ENCODE measurements at places on chromosomes 6 and 20.

GRCh38 chr20:57774111-57774880, 64.5 kb upstream of the PMEPA1 start:
- no peak for DNase-seq

GRCh38 chr6:104505838-104506237, 353.9 kb downstream of the HACE1 start:
- no peak for DNase-seq

DNA sequence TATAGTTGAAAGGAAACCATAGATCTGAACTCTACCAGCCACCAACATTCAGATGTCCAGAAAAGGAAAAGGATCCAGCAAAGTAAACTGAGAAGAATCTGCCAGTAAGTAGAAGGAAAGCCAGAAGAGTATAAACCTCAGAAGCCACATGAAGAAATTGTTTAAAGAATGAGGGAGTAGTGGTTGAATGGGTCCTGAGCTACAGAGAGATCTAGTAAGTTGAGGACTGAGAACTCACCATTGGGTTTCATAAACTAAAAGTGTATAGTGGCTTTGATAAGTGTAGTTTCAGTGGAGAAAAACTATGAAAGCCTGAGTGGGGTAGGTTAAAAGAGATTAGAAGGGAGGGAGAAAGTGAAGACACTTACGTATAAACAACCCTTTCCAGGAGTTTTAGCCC, 32.0 kb upstream of the SUMO4 start:
- DNase-seq: no peak

GRCh38 chr20:32362901-32363364, 4.8 kb downstream of the ASXL1 start:
- no peak for DNase-seq

DNA sequence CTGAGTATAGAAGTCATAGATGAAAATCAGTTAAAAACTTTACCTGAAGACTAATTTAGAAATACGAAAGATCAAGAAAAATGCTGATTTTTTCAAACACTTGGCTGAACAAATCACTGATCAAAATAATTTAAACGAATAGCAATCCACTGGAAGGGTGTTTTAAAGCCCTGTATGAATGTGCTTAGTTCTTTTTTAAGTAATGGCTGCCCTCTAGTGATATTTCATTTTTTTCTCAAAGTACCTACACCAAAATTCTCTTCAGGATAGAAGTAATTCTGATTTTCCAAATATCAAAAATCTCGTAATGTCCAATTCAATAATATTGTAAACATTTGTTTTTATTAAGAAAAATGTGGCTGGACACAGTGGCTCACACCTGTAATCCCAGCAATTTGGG, 32.5 kb downstream of the AKAP7 start:
- DNase-seq: no peak

- no peak for DNase-seq
Observed at GRCh38 chr20:42443200-42443599, 746.5 kb downstream of the PTPRT start.

- no peak for DNase-seq
Observed at GRCh38 chr20:18252597-18253451, 35.5 kb upstream of the ZNF133 start.

DNA sequence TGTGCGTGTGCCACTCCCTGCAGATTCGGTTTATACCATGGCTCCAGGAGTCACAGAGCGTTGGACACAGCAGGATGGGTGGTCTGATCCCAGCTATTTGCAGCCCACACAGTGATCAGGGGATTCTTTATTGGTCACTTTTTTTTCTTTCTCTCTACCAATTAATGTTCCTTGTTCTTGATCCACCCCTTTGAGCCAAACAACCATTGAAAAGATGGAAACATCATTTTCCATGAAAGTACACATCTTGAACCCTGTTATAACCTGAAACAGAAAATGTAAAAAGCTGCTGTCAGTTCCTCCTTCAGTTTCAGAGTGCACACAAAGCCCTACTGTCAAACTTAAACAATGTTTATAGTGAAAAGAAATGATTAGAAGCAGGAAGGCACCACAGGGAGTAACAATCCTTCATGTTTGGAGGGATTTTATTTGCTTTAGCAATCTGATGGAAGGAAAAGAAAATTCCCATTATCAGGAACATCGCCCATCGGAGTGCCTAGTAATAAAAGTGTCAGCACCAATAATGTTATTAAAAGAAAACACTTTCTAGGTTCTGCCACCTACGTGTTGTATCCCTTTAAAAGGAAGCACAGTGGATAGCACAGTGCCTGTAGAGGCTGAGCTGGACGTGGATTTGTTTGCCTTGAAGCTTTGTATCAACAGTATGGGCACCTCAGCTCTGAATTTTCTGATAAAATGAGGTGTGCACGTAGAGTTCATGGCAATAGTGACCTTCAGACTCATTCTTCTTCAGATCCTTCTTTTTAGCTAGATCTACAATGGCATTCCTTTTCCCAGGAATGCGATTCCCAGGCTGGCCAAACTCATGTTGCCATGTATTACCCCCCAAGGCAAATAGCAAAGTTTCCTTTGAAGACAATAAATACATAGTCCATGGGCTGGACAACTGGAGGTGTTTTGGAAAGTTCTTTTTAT, 16.1 kb upstream of the THBD start:
- no peak for DNase-seq

GRCh38 chr6:101429270-101429669, 35.8 kb downstream of the GRIK2 start:
- DNase-seq: no peak

DNA sequence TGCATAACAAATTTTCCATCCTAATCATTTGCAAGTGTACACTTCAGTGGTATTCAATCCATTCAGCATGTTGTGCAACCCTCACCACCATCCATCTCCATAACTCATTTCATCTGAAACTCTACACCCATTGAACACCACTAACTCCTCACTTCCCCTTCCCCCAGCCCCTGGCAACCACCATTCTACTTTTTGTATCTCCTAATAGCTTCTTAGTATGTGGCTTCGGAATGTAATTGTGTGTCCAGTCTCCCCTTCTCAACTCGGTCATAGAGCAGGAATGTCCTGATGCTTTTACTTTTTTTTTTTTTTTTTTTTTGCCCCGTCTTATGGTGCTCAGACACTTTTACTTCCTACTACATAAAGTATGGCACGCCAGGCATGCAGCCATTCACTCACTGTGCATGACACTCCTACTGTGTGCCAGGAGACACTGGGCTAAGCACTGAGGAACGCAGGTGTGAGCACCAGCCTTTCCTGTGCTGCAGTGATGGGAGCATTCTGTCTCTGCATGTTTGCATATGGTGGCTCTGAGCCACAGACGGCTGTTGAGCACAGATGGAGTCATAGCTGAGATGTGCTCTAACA, 15.3 kb downstream of the HCK start:
- no peak for DNase-seq

DNA sequence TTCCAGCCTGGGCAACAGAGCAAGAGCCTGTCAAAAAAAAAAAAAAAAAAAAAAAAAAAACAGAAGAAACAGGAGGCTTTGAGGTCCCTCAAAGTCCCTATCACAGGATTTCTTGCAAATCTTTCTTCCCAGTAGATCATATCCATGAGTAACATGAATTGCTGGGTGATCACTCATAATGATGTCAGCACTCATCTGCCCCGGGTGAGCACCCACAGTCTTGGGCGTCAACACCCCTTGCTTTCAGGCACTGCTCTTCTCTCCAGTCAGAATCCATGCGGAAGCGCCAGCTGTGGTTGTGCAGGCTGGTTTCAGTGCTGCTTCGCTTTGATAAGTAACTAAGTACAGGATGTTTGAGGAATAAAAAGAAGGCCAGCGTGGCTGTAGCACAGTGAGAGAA, 40.2 kb upstream of the INSM1 start:
- no peak for DNase-seq

- DNase-seq: no peak
Observed at GRCh38 chr6:79269877-79270276, 35.4 kb upstream of the HMGN3 start.

DNA sequence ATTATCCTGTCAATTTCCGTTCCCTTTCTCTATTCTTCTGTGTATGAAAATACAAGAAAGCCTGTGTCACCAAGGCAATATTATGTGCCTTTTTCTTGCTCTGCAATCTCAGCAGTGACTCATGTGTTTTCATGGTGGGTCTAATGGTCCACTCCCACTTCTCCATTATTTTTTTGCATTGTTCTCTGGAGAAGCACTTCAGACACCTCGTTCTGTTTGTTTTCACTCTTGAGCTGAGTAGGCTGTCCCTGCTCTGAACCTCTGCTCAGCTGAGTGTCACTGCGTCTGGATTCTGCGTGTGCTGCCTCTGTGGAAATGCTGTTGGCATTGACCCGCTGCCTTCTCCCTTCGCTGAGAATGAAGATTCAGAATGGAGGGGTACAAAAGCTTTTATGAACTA, 230.6 kb downstream of the TMEM242 start:
- no peak for DNase-seq

DNA sequence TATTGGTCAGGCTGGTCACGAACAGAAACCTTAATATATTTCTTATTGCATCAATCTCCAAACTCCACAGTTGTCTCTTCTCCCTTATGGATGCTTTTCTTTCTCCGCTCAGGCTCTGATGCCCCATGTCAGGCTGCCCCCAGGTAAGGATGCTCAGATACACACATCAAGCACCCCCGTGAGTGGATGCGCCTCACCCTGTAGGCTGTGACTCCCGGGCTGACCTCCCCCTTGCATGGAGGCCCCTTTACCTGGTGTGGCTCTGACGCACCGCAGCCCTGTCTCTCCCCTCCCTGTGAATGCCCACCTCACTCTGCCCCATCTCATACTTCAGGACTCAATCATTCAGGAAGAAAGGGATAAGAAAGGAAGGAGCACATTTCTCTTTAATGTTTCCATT, 19.1 kb upstream of the RANBP9 start:
- DNase-seq: no peak

- DNase-seq: no peak
Observed at GRCh38 chr6:168778201-168778600, 337.2 kb downstream of the SMOC2 start.

GRCh38 chr20:20205862-20206236, 153.5 kb downstream of the CFAP61 start:
- DNase-seq: no peak

GRCh38 chr6:27863962-27864905, 48.0 kb downstream of the OR2B2 start:
- DNase-seq: no peak

- no peak for DNase-seq
Observed at GRCh38 chr6:166584155-166584554, 2.3 kb downstream of the RAMACL start.

DNA sequence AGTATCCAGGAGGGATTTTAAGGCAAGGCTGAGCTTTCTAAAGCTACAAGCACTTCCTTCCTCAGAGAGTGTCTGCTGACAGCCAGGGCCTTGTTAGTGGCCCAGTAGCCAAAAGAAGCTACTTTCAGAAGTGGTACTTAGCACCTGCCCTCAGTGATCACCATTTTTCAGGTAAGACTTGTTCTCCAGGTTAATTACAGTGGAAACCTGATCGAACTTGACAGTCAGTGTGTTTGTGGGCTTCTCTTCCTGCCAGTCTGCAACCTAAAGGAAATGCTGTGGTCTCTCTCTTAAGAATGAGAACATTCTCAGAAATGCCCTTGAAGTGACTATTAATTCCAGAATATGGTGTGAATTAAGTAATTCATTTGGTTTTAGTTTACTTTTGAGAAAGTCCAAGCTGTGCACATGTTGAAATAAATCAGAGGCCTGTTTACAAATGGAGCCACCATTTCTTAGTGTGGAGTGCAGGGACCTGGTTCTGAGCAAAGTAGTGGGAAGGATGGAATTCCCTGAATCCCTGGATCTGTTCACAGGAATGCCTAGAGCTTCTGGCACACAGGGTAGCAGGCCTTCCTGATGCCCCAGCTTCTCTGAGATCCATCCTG, 185.3 kb upstream of the AGPAT4 start:
- DNase-seq: no peak

- DNase-seq: no peak
Observed at GRCh38 chr6:6915813-6916547, 191.8 kb upstream of the RREB1 start.

- no peak for DNase-seq
Observed at GRCh38 chr20:52731093-52731492, 241.1 kb upstream of the TSHZ2 start.

DNA sequence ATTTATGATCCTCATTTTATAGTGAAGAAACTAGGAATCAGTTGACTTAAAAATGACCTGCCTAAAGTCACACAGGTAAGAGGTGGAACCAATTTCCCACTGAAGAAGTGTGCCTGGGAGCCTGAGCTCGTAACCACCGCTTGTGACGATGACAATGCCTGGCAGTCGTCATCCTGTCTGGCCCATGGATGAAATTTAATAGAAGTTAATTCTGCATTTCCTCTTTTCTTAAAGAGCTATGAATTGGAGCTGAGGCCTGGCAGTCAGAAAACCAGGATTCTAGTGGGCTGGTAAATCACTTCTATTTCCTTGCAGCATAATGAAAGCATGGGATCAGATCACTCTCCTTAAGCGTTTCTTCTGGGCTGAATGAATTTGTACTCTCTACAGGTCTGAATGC, 200.0 kb upstream of the SGK1 start:
- DNase-seq: no peak

- DNase-seq: no peak
Observed at GRCh38 chr6:44868910-44869309, 459.2 kb upstream of the RUNX2 start.

DNA sequence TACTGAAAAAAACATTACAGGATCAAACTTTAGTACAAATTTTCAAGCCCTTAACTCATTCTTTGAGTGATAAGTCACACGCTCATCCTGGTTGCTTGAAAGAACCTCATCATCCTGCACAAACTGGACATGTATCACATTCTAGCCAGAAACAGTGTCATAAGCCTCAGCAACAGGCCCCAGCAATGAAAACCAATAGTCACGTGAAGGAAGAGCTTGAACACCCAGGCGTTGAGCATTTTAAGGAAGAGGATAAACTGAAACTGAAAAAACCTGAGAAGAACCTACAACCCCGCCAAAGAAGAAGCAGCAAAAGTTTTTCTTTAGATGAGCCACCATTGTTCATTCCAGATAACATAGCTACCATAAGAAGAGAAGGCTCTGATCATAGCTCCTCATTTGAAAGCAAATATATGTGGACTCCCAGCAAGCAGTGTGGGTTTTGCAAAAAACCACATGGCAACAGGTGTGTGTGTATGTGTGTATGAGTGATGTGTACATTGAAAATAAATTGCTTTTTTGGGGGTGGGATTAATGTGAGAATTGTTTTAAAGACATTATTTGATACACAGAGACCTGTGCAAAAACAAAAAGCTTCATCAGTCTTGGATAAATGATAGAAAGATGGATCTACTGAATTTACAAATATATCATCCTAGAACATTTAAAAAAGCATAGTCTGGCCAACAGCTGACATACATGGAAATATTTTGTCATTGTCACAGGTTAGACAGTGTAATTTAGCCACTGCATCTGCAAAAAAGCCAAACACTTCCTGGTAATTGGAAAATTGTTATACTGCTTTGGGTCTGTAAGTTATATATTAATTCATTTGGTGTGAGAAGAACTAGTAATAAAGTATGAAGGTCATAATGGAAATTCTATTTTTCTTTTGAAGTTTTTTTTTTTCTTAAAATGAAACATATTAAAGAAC, 50.1 kb downstream of the PHF3 start:
- DNase-seq: no peak

DNA sequence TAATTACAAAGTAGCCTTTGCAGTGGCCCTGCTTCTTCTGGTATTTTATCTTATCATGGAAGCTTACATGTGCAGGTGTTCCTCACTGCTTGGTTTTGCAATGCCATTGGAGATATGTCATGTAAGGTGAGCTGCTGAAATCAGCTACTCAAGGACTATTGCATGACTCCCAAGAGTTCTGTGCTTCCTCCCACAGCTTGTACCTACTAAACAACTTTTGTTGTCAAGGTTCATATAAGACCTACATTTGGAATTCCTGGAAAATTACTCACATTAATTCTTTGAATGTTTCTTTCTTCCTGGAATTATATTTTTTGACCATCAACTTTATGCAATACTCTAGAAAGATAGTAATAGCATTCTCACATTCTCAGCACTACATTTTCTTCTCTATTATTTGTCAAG, 427.5 kb upstream of the HSF2 start:
- no peak for DNase-seq
